ENCODE measurements at places on chromosomes 5 and 9.

GRCh38 chr9:93656426-93657239, 80.2 kb downstream of the PHF2 start:
- DNase-seq, result no peak

GRCh38 chr9:99506747-99507348, 284.8 kb downstream of the SEC61B start:
- no peak for DNase-seq

DNA sequence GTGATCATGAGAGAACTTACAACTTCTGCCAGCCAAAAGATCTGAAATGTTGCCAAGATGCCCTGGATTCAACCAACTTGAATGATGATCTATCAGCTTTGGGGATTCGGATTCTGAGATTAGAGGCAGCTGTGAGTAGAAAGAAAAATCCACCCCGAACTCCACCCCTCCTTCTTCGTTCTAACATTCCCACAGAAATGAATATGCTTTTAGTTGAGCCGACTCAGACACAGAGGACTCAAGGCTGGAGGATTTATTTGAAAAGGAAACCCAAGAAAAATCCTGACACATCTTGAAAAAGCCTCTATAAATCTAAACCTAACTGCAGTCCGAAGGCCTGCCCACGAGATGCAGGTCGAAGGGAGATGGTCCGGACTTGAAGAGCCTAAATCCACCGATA, 275.0 kb downstream of the GAS1 start:
- no peak for DNase-seq

DNA sequence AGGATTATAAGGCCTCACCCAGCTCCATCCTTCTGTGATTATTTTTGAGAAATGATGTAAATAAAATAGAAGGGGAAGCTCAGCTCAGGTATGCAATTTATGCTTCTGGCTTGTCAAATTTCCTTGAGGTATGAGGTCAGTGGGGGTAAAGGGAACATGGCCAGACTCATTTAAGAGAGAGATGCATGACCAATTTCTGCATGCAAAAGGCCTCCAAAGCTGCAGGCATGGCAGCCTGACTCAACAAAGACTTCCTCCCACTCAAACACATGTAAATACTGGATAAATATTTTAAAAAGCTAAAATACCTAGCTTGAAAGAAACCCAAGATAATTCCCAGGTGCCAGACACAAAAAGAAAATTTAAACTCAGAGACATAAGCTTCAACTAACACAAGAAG, 101.4 kb upstream of the SLC1A3 start:
- no peak for DNase-seq

DNA sequence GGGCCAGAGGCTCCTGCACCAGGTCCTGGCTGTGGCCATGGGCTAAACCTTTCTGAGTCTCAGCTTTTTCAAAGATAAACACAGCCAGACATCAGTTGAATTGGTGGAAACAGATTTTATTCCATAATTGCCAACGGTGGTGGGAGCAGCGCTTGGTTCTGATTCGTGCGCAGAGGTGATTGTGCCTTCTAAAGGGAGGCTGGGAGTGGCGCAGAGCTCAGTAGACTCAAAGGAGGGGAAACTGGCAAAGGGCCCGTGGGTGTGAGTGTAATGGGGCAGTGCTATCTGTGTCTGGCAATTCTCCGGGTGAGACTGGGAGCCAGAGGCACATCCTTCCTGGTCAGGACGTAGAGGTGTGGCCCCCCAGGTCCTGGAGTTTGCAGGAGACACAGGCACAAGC, 169.4 kb upstream of the PPP1R26 start:
- no peak for DNase-seq

- DNase-seq, result no peak
Measured at GRCh38 chr5:37771203-37771611, 68.6 kb downstream of the GDNF start.

GRCh38 chr9:26727471-26727870, 165.1 kb downstream of the CAAP1 start:
- no peak for DNase-seq

All from activated T-helper 1 cell treated with Interleukin-2 at 50 U/mL for 16 hours (primary cell).